ENCODE measurements at places on chromosomes 3 and 15.

- H3K4me3 ChIP-seq = no peak overlapping the region
- H3K36me3 ChIP-seq = no peaks in the 10 kb centered on the region
- H3K27ac ChIP-seq = no peak overlapping the region
- peaks cover 9% of the 10 kb centered on the region for H3K27me3 ChIP-seq
- no peaks in the 10 kb centered on the region for H3K4me1 ChIP-seq
Observed at GRCh38 chr3:42514876-42515275, 12.4 kb downstream of the VIPR1 start.

GRCh38 chr3:45985532-45986302 lies 9.9 kb downstream of the FYCO1 start:
- no peaks in the 10 kb centered on the region for H3K27me3 ChIP-seq
- H3K27ac ChIP-seq = no peak overlapping the region
- H3K36me3 ChIP-seq = peaks cover 22% of the 10 kb centered on the region
- H3K4me1 ChIP-seq = peaks cover 52% of the 10 kb centered on the region

- no peaks in the 10 kb centered on the region for H3K36me3 ChIP-seq
- no peaks in the 10 kb centered on the region for H3K4me1 ChIP-seq
- ATAC-seq = no peak
Observed at GRCh38 chr3:65945480-65945879, 93.2 kb downstream of the MAGI1 start.

DNA sequence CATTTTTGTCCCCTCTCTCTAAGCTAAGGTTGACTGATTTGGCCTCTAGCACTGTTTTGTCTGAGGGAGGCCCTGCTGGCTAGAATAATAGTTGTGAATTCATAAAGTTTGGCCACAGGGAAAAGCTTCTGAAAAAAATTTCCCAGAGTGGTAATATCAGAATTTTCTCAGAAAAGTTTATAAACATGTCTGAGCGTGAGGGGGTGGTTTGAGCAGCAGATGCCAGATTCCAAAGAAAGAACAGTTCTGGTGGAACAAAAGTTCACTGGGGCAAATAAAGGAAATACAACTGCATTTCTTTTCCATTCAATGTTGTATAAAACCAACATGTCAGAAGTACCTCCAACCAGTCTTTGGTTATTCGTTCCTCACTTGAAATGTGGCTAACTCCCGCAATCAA lies 61.2 kb downstream of the CLDN1 start:
- no peak overlapping the region for H3K27ac ChIP-seq
- no peak overlapping the region for H3K4me3 ChIP-seq
- H3K36me3 ChIP-seq = no peaks in the 10 kb centered on the region
- H3K4me1 ChIP-seq = no peaks in the 10 kb centered on the region
- H3K27me3 ChIP-seq = no peaks in the 10 kb centered on the region

GRCh38 chr3:146496726-146497125 lies 27.4 kb upstream of the PLSCR2 start:
- H3K27me3 ChIP-seq = peaks cover 39% of the 10 kb centered on the region
- ATAC-seq = no peak
- peaks cover 5% of the 10 kb centered on the region for H3K36me3 ChIP-seq
- no peaks in the 10 kb centered on the region for H3K4me1 ChIP-seq
- no peak overlapping the region for H3K27ac ChIP-seq
- no peak overlapping the region for H3K4me3 ChIP-seq

- no peak overlapping the region for H3K27ac ChIP-seq
- no peaks in the 10 kb centered on the region for H3K36me3 ChIP-seq
- no peaks in the 10 kb centered on the region for H3K27me3 ChIP-seq
- no peaks in the 10 kb centered on the region for H3K4me1 ChIP-seq
- no peak overlapping the region for H3K4me3 ChIP-seq
Observed at GRCh38 chr3:186732169-186732766, 15.1 kb downstream of the KNG1 start.

DNA sequence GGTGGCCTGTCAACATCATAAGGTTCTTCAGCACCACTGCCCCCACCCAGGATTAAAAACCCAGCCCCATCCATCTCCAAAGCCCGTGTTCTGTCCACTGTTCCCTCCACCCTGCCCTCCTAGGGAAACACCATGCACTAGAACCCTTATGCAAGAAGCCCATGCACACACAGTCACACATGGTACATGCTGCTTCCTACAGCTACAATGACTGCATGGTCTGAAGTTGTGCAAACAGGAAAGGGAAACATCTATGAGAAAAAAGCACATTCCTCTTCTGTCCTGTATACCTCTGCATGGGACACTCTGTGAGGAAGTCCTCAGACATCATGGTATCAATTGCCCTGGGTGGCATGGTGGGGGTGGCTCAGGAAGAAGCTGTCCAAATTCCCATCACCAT lies 108.6 kb upstream of the MRPS22 start:
- H3K4me1 ChIP-seq = no peaks in the 10 kb centered on the region
- peaks cover 24% of the 10 kb centered on the region for H3K27me3 ChIP-seq
- no peaks in the 10 kb centered on the region for H3K36me3 ChIP-seq
- no peak overlapping the region for H3K27ac ChIP-seq
- H3K4me3 ChIP-seq = no peak overlapping the region

DNA sequence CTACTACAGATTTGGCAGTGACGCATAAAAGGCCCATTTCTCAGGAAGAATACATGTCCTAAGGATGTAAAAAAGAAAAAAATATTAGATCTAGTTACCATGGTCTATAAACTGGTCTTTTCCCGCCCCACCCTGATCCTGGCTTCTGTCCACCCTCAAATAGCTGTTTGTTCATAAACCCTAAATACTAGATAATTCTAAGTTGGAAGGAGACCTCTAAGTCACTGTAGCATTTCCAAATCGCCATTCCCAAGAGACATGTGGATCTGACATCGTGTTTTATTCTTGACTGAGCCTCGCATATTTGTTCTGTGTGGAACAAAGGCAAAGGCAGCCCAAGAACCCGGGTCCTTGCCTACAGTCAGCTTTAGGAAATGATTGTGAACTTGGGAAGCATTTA lies 49.0 kb downstream of the LMCD1 start:
- no peak overlapping the region for H3K27ac ChIP-seq
- no peaks in the 10 kb centered on the region for H3K27me3 ChIP-seq
- no peak overlapping the region for H3K4me3 ChIP-seq
- H3K36me3 ChIP-seq = peaks cover 10% of the 10 kb centered on the region

DNA sequence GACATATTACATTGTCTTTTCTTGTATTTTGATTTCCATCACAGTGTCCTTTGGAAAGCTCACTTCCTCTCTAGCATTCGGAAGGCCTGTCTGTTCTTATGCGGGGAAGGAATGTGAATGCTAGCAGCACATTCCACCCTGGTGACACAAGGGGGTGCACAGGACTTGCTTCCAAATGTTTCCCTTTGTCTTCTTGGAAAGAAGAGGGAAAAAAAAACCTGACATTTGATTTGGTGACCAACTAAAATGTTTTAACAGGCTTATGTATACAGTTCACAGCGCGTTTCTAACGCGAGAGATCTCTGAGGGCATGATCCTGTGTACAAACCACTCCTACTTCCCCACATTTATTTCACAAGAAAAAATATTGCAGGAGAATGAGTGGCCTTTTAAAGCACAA lies 107.6 kb upstream of the FXR1 start:
- H3K36me3 ChIP-seq = no peaks in the 10 kb centered on the region
- H3K4me1 ChIP-seq = no peaks in the 10 kb centered on the region
- no peak overlapping the region for H3K27ac ChIP-seq
- no peak overlapping the region for H3K4me3 ChIP-seq
- H3K27me3 ChIP-seq = peaks cover 11% of the 10 kb centered on the region

GRCh38 chr3:43919029-43919428 lies 228.3 kb downstream of the ABHD5 start:
- no peaks in the 10 kb centered on the region for H3K36me3 ChIP-seq
- no peak overlapping the region for H3K4me3 ChIP-seq
- H3K4me1 ChIP-seq = peaks cover 13% of the 10 kb centered on the region

- H3K27ac ChIP-seq = no peak overlapping the region
- peaks cover 6% of the 10 kb centered on the region for H3K4me1 ChIP-seq
- H3K27me3 ChIP-seq = peaks cover 21% of the 10 kb centered on the region
- no peaks in the 10 kb centered on the region for H3K36me3 ChIP-seq
- no peak overlapping the region for H3K4me3 ChIP-seq
- peak; percentile 43 for ATAC-seq
Observed at GRCh38 chr15:33757516-33758232, 210.6 kb upstream of the CHRM5 start.

- no peaks in the 10 kb centered on the region for H3K36me3 ChIP-seq
- H3K27ac ChIP-seq = no peak overlapping the region
- no peaks in the 10 kb centered on the region for H3K27me3 ChIP-seq
- no peak for ATAC-seq
- H3K4me3 ChIP-seq = no peak overlapping the region
Observed at GRCh38 chr3:131995891-131996290, 38.9 kb downstream of the CPNE4 start.

DNA sequence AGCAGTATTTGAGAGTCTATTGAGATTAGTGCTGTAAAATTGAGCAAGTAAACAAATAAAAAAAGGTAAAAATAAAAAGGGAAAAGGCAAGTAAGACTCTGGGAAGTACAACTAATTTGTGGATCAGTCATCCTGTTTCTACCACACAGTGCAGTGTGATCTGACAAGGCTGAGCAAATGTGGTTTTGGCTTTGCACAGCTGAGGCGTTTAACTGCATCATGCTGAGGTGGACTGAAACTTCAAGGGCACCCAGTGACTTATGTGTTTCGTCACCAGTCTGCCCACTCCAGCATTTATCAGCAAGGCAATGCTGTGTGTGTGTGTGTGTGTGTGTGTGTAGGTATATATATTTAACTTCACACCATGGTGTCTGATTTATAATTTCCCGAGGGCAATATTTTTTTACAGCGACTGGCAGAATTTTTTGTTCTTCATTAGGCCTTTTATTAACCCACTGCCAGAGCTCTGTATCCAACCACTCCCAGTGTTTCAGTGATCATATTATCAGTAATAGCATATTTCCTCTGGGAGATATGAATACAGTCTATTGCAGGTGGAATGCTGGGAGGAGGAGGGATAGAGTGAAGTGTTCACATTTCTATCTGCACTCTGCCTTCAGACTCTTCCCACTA lies 131.5 kb upstream of the SATB1 start:
- H3K4me3 ChIP-seq = no peak overlapping the region
- peak overlapping the region; percentile 69 for H3K27ac ChIP-seq
- peak; percentile 92 for ATAC-seq
- H3K36me3 ChIP-seq = no peaks in the 10 kb centered on the region
- no peaks in the 10 kb centered on the region for H3K27me3 ChIP-seq

DNA sequence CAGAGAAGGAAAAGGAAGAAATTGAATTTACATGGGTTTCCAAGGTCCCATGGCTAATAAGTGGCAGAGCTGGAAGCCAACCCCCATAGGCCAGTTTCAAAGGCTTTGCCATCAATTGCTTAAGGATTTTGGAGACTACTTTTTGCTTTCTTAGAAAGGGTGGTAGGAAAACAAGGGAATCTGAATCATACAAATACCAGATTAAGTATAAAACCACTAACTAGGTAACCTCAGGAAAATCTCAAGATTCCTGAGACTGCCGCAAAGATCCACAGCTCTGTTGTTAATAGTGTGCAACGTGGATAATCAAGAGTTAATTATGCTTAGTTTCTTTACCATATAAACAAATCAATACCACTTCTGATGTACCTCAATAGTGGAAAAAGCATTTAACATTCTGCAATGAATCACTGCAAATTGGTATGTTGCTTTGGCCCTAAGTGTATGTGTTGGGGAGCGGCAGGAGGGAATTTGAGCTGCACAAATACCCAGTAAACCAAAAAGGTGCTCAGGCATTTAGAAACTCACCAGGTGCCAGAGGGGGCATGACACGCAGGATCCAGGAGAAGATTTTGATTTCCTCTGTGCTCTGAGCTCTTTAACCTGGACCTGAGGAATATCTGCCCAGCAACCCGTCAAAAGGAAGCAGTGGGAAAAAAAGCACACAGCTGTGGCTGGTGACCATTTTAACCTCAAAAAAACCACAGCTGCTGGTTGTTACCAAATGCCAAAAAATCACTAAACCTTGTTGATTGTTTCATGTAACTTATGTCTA lies 22.0 kb downstream of the AADAC start:
- H3K4me1 ChIP-seq = no peaks in the 10 kb centered on the region
- H3K36me3 ChIP-seq = no peaks in the 10 kb centered on the region
- no peak for ATAC-seq
- no peak overlapping the region for H3K4me3 ChIP-seq

DNA sequence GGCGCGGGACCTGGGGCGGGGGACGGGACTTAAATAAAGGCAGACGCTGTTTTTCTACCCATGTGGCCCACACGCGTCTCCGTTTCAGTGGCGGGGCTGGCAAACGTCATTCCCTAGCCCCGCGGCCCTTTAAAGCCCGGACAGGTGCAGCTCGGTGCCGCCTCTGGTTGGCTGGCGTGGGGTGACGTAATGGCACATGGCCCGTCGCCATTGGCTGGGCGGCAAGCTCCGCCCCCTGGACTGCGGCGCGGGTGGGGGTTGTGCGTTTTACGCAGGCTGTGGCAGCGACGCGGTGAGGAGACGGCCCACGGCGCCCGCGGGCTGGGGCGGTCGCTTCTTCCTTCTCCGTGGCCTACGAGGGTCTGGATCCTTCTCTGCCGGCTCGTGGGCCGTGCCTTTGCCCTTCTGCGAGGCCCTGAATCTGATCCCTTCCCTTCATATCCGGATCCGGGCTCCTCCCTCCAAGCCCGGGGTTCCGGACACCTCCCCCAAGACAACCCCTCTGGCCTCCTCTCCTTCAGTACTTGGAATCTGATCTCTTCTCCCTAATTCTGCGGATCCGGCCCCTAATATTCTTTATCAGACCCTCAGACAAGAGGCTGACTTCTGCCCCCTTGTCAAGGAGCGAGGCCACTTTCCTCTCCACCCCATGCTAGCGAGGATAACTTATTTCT lies at the start of gene CRELD1:
TSS of gene CRELD1 (plus strand) at position 274 of the 674 bp plus-strand sequence. CDS start 605 bp downstream, outside the sequence.
- peaks cover 26% of the 10 kb centered on the region for H3K36me3 ChIP-seq
- peaks cover 38% of the 10 kb centered on the region for H3K4me1 ChIP-seq
- H3K27me3 ChIP-seq = no peaks in the 10 kb centered on the region
- H3K4me3 ChIP-seq = peak within 1 kb of the TSS; percentile 97
- peak; percentile 96 for ATAC-seq
- peak within 1 kb of the TSS; percentile 89 for H3K27ac ChIP-seq

DNA sequence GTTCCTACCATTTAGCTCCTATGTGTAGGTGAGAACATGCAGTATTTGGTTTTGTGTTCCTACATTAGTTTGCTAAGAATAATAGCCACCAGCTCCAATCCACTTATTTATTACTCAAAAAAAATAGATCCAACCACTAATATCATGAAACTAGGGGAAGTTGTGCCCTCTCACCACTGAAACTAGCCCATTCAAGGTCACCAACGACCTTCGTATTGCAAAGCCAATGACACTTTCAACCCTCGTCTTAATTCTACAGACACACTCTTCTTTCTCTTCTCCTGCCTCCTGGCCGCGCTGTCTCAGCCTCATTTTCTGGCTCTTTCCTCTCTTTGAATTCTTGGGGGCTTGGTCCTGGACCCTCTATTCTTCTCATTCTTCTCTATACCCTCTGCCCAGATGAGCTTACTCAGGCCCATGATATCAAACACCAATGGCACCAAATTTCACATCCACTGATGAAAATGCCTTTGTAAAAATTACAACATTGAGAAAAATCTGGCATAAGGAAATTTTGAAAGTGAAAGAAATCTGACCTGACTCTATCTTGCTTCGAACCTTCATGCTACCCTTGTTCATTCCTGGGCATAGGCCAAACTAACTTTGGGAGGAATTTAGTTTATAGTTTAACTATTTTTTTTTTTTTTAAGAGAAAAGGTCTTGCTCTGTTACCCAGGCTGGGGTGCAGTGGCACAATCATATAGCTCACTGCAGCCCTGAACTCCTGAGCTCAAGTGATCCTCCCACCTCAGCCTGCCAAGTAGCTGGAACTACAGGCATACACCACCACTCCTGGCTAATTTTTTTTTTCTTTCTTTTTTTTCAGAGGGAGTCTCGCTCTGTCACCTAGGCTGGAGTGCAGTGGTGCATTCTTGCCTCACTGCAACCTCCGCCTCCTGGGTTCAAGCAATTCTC lies 25.4 kb upstream of the LIMD1 start:
- ATAC-seq = peak; percentile 57
- no peaks in the 10 kb centered on the region for H3K27me3 ChIP-seq
- H3K36me3 ChIP-seq = no peaks in the 10 kb centered on the region
- H3K27ac ChIP-seq = peak overlapping the region; percentile 63

All from stimulated activated memory B cell treated with anti-CD40 and anti-IgM and Interleukin-4, amounts not matched to agents 10 μg/mL and 1 μg/mL and 100 μg/mL, for 72 hours (primary cell).